ENCODE measurements at places on chromosomes 7 and 10.
A peak's percentile ranks its signal among the peaks of the same experiment; 100 is the strongest.

DNA sequence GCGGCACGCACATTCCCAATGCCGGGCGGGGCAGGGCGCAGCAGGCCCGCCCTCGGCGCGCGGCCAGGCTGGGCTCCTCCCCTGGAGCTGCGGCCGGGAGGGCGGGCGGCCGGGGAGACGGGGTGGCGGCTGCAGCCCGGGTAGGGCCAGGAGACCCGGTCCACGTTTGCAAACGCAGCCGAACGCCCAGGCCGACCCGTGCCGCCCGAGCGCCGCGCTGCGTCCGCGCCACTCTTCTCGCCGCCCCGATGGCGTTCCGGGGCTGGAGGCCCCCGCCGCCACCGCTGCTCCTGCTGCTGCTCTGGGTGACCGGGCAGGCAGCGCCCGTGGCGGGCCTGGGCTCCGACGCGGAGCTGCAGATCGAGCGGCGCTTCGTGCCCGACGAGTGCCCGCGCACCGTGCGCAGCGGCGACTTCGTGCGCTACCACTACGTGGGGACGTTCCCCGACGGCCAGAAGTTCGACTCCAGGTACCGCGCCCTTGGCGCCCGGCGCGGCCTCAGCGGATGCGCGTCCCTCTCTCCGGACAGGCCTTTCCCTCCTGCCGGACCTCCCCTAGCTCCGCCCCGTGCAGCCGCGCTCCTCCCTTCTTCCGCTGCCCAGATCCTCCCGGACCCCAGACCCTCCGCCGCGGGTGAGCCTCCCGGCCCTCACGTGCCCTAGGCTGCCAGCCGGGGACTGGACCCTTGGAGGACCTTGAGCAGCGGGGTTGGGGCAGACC is at the start of gene FKBP9:
TSS of gene FKBP9 (plus strand) at position 115 of the 720 bp plus-strand sequence. CDS start at position 249, 134 bp downstream.
- H3K27ac ChIP-seq, result no peak within 1 kb of the TSS
- DNase-seq, result peak; percentile 21
- peaks cover 2% of the 10 kb centered on the region for H3K4me1 ChIP-seq
- peaks cover 30% of the 10 kb centered on the region for H3K27me3 ChIP-seq
- H3K4me3 ChIP-seq, result peak within 1 kb of the TSS; percentile 77

- H3K4me3 ChIP-seq, result no peak overlapping the region
- H3K27me3 ChIP-seq, result no peaks in the 10 kb centered on the region
- H3K4me1 ChIP-seq, result peaks cover 12% of the 10 kb centered on the region
- no peak overlapping the region for H3K27ac ChIP-seq
- no peak for DNase-seq
- peaks cover 29% of the 10 kb centered on the region for H3K36me3 ChIP-seq
These were observed 27.1 kb downstream of the ZNF800 start for GRCh38 chr7:127365164-127365956.

GRCh38 chr7:30154111-30154587 is 19.4 kb downstream of the MTURN start:
- H3K4me3 ChIP-seq, result no peak overlapping the region
- no peaks in the 10 kb centered on the region for H3K27me3 ChIP-seq
- H3K27ac ChIP-seq, result no peak overlapping the region
- H3K4me1 ChIP-seq, result peaks cover 12% of the 10 kb centered on the region
- DNase-seq, result no peak

DNA sequence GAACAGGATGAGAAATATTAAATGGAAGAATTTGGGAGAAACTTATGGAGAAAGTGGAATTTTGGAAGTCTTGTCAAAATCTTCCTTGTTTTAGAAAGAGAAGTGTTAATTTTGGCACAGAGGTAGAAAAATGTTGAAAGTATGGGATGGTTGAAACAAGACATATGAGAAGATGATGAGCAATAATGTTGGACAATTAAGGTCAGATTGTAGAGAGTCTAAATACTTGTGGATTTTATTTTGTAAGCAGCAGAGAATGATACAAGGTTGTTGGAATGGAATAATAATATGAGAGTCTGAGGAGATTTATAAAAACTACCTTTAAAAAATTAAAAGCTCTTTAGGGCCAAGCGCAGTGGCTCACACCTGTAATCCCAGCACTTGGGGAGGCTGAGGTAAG is 34.6 kb downstream of the PHTF2 start:
- no peak overlapping the region for H3K4me3 ChIP-seq
- peaks cover 43% of the 10 kb centered on the region for H3K4me1 ChIP-seq
- no peaks in the 10 kb centered on the region for H3K27me3 ChIP-seq
- peak overlapping the region; percentile 18 for H3K27ac ChIP-seq
- DNase-seq, result no peak

- H3K36me3 ChIP-seq, result no peaks in the 10 kb centered on the region
- peaks cover 18% of the 10 kb centered on the region for H3K27me3 ChIP-seq
- H3K27ac ChIP-seq, result no peak overlapping the region
- H3K4me1 ChIP-seq, result peaks cover 5% of the 10 kb centered on the region
These were observed 21.0 kb upstream of the GRB10 start for GRCh38 chr7:50803359-50804337.

DNA sequence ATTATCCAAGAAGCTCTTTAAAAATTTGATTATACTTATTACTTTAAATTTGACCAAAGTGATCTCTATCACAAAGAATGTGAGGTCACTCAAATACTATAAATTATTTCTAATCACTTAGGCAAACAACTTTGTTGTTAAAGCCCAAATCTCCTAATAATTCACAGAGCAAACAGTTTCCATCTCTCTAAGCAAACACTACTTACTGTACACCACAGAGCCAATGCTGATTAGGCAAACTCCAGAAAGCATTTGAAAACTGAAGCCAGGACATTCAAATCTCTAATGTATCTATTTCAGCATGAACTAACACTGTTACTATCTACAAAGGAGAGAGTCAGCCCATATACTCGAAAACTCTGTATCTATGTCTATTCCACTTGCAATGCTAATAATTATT is 107.1 kb downstream of the RNF32 start:
- H3K4me3 ChIP-seq, result no peak overlapping the region
- no peaks in the 10 kb centered on the region for H3K27me3 ChIP-seq
- H3K4me1 ChIP-seq, result peaks cover 8% of the 10 kb centered on the region
- DNase-seq, result no peak
- H3K36me3 ChIP-seq, result peaks cover 24% of the 10 kb centered on the region

DNA sequence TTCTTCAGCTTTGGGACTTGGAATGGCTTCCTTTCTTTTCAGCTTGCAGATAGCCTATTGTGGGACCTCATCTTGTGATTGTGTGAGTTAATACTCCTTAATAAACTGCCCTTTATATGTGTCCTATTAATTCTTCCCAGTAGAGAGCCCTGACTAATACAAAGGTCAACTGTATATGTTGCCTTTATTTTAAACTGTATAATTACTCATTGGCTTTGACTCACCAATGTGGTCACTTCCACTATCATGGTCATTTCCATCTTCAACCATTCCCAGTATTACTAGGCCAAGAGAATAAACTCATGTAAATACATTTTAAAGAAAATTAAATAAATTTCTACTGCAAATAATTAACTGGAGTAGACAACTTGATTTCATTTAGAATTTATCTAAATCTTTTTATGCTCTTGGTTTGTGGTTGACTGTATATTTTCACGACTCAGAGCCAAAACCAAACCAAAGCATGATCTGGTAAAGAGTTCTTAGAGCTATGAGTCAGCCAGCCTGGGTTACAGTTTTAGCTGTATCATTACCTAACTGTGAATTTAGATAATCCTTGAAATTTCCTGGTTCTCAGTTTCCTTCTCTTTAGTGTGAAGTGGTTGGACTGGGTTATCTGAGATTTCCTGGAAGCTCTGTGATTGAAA is 188.4 kb downstream of the PPP1R3A start:
- H3K27me3 ChIP-seq, result no peaks in the 10 kb centered on the region
- no peaks in the 10 kb centered on the region for H3K36me3 ChIP-seq
- H3K4me1 ChIP-seq, result no peaks in the 10 kb centered on the region
- H3K4me3 ChIP-seq, result no peak overlapping the region
- DNase-seq, result no peak
- H3K27ac ChIP-seq, result no peak overlapping the region

GRCh38 chr10:7210516-7210915 is 200.3 kb downstream of the SFMBT2 start:
- no peak overlapping the region for H3K4me3 ChIP-seq
- no peak overlapping the region for H3K27ac ChIP-seq
- no peaks in the 10 kb centered on the region for H3K27me3 ChIP-seq
- no peak for DNase-seq
- H3K36me3 ChIP-seq, result peaks cover 52% of the 10 kb centered on the region
- H3K4me1 ChIP-seq, result no peaks in the 10 kb centered on the region

- DNase-seq, result no peak
- no peak overlapping the region for H3K27ac ChIP-seq
- H3K4me3 ChIP-seq, result no peak overlapping the region
- H3K4me1 ChIP-seq, result peaks cover 34% of the 10 kb centered on the region
- H3K36me3 ChIP-seq, result peaks cover 15% of the 10 kb centered on the region
These were observed 72.5 kb downstream of the CCDC6 start for GRCh38 chr10:59833810-59834209.

All from T-helper 2 cell treated with Interferon-gamma antibody and Interleukin-4, amounts not matched to agents 5 μg/mL and 100 μg/mL, for 36 hours (primary cell).